ENCODE measurements at places on chromosomes 12 and 14.

DNA sequence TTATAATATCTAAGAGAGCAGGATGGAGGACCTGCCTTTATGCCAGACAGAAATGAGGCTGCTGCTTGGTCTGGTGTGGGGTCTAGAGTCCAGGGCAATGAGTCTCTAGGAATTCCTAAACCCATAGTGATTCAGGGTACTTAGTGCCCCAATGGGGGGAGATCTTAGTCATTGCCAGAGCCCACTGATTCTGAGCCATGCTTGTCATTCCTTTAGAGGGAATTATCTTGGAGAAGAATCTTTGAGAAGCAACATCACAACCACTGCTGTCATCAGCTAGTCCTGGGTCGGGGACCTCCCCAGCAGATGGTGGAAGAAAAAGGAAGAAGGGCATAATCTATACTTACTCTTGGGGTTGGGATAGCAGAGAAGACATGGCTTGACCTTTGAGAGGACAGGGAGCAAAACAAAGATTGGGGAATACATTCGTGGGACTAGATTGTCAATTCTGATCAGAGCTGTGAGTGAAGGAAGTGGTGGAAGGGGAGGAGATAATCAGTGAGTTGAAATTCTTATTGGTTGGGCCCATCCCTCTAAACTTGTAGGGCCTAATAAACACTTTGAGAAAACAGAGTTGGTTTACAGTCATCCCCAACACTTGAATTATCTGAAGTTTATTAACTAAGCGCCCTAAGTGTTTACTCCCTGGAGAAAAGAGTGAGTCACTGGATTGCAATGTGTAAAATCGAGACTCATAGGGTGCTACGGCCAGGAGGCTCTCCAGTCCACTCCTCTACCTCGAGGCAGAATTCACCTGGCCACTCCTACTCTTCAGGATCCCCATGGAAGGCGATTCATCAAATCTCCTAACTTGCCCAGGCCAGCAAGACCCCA lies 3.0 kb upstream of the KRT3 start:
- no peak for DNase-seq

DNA sequence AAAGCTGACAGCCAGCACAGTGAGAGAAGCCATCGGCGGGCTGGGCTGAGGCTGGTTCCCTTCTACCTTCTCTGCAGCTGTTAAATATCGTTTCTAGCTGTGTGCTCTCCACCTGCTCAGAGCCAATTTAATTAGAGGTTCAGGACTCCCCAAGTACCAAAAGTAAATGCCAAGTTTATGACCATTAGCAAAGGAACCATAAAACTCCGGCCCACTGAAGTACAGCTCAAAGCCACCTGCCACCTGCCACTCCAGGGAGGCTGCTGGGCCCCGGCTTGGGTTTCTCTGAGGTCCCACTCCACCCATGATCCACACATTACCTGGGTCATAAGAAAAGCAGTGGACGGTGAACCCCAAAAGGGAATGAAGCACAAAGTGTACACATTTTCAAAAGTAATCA lies 272.8 kb downstream of the KSR2 start:
- no peak for DNase-seq

- no peak for DNase-seq
These were observed 131.1 kb downstream of the FBXL14 start for GRCh38 chr12:1463073-1463905.

DNA sequence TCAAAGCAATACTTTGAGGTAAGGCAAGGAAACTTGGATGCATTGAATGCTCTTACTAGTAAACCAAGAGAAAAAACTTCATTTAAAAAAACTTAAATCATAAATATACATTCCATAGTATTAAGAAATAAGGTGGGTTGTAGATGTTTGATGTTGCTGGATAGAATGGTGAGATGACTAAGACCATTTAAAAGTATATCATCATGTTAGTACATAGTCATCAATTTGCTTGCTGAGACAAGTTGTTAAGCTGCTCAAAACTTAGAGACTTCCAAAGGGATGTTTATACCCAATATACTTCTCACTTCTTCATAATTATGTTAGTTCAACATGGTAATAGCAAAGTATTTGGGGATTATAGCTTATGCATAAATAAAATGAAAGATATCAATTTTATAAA lies 675.5 kb upstream of the MGAT4C start:
- DNase-seq, result no peak

GRCh38 chr14:24098927-24099813 lies 5.1 kb downstream of the PCK2 start:
- DNase-seq, result no peak

- DNase-seq, result peak; percentile 7
These were observed 236.7 kb downstream of the BCL11B start for GRCh38 chr14:99035268-99035667.

GRCh38 chr12:125773033-125773640 lies 707.9 kb downstream of the AACS start:
- DNase-seq, result peak; percentile 6

GRCh38 chr12:113086249-113087164 lies 30.0 kb downstream of the DTX1 start:
- DNase-seq, result no peak

DNA sequence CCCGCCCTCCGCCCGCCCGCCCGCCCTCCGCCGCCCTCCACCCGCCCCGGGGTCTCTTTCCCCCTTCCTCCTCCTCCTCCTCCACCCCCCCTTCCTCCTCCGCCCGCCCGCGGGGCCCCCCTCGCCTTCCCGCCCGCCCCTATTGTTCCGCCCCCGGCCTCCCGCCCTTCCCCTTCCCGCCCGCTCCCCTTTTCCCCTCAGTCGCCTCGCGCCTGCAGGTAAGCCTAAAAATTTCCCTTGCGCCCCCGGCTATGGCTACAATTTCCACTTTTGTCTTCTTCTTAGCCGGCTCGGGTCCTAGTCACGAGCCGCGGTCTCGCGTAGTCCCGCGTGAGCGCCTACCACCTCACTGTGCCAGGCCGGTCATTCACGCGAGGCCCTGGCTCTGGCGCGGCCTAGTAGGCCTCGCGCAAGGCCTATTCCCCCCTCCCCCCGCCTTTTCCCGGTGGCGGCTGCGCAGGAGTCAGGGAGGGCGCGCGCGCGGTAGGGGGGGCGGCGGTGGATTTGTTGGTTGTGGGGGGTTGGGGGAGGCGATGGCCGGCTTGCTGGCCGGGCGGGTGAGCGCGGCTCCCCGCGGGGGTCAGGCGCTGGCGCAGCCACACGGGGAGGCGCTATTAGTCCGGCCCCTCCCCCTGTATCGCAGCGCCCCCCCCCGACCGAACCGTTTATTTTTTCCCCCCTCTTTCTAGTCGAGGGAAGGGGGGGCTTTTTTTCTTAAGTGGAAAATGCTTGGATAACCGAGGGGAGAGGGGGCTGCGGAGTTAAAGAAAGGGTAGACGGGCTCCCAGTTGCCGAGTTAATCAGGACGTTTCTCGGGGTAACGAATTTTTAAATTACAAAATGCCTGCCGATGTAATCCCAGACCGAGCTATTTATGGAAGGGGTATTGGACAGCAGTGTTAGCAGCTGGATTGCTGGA lies 516 bp downstream of the PCBP2 start:
- peak; percentile 76 for DNase-seq

DNA sequence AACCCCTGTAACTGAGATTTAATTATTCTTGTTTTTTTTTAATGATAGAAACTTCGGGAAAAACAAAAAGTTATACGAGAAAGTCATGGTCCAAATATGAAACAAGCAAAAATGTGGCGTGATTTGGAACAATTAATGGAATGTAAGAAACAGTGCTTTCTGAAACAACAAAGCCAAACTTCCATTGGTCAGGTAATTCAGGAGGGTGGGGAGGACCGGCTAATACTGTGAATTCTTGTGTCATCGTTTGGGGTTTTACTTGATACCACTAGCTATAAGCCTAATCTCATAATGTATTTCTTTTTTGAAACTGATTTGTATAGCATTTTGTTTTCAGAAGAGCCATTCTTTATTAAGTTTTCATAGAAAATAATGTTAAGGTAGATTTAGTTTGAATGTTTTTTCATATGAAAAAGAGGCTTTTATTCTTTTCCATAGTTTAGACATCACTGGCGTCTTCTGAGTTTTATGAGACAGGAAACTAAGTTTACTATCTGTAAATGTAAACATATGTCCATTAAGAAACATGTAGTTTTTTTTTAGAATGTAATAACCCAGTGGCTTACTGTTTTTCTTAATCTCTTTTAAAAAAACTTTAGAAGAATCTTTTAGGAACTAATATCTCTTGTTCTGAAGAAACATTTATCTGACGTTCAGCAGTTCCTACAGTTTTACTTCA lies 62.9 kb upstream of the ATP2A2 start:
- no peak for DNase-seq

GRCh38 chr14:93045211-93045674 lies 70.5 kb downstream of the ITPK1 start:
- no peak for DNase-seq

- DNase-seq, result no peak
These were observed 187.5 kb downstream of the PCNX1 start for GRCh38 chr14:71094722-71095121.

- no peak for DNase-seq
These were observed 53.0 kb downstream of the SSH1 start for GRCh38 chr12:108804271-108804953.

DNA sequence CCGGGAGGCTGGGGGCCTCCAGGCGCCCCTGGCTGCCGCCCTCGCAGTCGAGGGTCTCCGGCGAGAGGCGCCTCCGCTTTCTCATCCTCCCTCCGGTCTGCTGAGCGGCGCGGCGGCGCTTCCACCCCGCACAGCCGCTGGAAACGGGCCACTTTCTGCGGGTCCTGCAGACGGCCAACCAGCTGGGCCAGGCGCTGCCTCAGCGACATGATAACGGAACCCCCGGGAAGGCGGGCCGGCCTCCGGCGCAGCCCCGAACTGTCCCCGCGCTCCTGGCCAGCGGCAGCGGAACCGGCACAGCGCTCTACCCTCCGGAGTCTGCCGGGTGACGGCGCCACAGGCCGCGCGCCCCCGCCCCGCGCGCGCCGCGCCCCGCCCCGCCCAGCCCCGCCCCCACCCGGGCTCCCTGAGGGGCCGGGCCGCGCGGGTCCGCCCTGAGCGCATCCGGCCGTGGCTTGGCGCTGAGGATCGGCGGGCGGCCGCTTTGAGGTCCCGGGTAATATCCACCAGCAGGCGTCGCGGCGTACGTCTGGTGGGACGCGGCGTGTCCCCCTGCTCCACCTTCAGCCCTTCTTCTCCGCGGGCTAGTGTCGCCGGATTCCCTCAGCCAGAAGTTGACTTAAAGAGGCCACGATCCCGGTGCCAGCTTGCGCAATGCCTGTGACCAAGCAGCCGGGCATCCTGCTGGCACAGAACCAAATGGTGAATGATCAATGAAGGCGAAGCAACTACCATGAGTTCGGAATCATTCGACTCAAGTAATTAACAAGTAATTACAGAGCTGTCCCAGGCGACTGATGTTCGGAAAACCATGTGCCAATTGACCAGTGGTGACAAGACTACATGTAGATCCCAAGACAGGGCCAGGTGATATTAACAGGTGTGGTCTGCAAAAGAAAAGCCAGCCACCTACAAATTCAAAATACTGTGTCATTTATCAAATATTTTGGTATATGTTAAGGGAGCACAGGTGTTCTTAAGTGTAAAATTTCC lies at the start of gene SGPP1:
SGPP1 (minus strand) TSS at position 330 of the 993 bp plus-strand sequence; CDS start at position 209, 121 bp downstream.
- peak; percentile 17 for DNase-seq

GRCh38 chr12:3130057-3130830 lies 53.1 kb downstream of the TSPAN9 start:
- peak; percentile 89 for DNase-seq

DNA sequence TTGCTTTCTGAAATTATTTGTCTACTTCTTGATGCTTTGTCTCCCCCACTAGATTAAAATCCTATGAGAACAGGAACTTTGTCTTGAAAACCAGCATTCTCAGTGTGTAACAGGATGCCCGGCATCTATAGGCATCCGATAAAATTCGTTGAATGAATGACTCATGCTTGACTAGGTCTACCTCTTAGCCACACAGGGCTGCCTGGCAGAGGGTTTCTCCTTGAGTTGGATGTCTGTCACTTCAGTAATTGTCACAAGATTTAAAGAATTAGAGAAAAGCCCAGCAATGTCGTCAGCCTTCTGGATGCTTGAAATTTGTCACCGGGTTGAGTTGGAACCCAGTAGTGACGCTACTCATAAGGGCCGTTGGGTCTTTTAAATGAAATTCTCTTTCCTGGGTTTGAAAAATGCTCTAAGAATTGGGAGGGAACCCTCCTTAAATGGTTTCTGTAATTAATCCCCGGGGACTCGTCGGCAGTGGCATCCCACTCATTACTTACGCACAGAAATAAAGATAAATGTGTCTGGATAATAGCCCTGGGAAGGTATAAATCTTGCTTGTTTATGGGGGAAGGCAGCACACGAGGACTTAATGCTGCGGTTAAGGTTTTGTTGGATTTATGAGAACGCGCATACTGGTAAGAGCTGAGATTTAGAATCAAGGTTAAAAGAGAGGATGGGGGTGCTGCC lies 194.1 kb downstream of the AACS start:
- no peak for DNase-seq

GRCh38 chr12:58966939-58967338 lies 46.6 kb upstream of the LRIG3 start:
- no peak for DNase-seq

DNA sequence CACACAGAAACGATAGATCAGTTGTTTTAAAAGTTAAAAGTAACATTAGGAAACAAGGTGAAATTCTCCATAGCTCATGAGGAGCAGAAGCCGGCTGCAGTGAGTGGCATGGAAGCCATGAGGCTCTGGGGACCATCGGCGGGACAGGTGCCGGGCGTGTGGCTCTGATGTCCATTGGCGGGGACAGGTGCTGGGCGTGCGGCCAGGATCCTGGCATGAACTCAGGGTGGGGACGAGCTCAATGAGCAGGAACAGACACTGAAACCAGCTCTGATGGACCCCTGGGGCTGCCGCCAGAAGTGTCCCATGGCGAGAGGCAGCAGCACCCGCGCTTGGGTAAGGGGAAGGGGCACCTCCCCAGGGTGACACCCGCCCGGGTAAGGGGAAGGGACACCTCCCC lies 75.1 kb downstream of the NOC4L start:
- peak; percentile 4 for DNase-seq

DNA sequence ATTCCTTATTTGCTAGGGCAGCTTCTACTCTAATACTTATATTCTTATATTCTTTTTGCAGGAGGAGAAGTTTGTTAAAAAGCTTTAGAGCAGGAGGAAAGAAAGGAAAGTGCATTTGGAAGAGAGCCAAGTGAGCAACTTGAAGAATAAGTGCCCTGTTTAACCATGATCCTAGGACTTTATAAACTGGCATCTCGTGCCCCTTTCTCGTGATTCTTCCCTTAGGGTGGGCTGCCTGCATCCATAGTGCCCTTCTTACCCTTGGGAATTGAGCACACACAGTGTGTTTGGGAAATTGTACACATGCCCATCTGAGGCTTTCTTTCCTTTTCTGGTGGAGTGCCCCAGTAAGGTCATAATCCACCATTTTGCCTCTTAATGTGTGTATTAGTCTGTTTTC lies 141.9 kb downstream of the NUBPL start:
- DNase-seq, result no peak

DNA sequence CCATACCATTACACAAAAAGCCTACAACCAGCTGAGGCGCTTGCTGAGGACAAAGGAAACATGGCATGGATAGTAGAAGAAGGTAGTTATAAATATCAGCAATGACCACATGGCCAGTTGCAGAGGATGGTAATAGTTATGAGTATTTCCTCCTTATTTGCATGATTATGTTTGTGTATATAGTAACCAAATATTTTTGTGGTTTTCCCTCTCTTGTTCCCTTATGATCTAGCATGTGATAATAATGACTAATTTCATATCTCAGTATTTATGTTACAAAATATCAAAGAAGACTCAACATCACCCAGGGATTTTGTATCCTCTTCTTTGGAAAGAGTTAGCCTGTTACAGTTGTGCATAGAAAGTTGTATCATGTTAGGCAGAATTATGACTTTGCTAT lies 13.5 kb upstream of the CATSPERB start:
- peak; percentile 15 for DNase-seq

GRCh38 chr12:94674835-94675234 lies 24.5 kb upstream of the TMCC3 start:
- DNase-seq, result no peak

Measured in NCI-H2029 (cell line).